NT2/D1 (cell line): ENCODE measurements at places on chromosomes 16 and 17.

DNA sequence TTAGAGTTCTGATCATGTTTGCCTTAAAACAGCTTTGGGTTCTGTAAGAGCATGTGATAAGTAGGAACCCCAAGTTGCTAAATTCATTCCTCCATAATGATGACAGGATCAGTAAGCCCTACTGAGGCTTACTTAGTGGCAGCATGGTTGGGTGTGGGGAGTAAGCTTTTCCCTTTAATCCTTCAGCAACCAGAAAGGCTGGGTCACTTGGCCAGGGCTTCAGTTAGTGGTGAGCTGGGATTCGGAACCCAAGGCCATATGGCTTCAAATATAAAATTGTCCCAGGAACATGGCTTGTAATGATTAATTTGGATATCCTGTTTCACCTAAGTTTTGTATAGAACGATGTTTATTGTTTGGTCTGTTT, 850 bp downstream of the GINS3 start:
- no peak for DNase-seq

DNA sequence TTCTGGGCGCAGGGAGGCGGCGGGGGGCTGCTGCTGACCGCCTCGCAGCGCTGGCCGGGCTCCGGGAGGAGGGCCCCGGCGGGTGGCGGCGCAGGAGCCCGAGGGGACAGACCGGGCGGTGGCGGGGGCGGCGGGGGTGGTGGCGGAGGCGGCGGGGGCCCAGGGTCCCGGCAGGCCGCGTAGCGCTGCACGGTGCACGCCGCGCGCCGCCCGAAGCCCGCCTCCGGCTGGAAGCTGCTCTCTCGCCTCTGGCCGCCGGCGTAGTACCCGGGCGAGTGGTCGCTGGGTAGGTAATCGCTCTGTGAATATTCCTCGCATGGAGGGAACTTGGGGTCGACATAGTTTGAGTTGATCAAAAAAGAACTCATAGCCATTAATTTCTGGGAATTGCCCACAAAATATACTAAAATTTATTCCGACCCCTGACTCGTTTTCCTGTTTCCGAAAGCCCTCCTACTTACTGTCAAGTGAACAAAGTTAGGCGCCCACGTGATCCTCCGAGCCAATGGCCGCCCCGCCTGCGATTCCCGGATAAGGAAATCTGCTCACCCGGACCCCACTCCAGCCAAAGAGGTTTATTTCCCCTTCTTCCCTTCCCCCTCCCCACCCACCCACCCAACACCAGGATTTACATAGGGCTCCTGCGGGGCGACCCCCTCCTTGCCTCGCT, at the start of gene HOXB4:
Gene HOXB4, minus strand, starts transcription at position 405 of the 670 bp plus-strand sequence. Its CDS starts 31 bp downstream, at position 374.
- no peak for DNase-seq

DNA sequence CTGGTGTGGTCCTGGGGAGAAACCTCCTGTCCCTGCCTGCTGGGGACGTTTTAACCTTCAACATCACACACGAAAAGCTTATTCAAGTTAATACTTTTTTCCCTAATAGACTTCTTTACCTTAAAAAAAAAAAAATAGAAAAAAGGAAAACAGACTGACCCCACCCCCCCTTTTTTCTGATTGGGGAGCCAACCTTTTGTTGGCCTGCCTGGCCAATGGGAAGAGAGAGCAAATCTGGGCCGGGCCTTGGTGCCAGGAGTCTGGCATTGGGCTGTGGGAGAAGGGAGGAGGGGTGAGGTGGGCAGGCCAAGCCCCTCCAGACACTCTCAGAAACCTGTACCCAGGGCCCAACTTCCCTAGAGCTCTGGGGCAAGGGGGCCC, 3.0 kb downstream of the CBX8 start:
- DNase-seq = no peak

DNA sequence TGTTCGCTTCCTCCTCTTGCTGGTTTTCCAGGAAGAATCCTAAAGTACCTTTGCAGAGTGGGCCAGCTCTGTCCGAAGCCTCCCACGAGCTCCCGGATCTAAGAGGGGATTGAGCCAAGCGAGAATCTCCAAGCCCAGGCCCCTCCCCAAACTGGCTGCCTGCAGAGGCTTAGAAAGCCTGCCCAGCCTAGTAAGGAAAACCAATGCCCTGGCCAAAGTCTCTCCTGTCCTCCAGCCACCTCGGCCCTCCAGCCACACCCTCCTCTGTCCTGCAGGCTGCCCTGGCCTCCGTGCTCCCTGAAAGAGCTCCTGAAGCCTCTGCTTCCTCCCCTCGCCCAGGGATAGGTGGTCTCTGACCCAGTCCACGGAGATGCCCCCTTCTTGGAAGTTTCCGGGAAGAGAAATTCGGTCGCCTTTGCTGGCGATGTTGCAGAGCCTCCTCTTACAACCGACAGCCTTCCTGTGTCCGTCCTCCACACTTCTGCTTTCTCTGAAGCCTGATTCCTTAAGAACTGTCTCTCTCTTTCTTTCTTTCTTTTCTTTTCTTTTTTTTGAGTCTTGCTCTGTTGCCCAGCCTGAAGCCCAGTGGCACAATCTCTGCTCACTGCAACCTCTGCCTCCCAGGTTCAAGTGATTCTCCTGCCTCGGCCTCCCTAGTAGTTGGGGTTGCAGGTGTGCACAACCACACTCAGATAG, 54.9 kb upstream of the TOB1 start:
- DNase-seq = no peak

GRCh38 chr16:50742576-50743200, 802 bp downstream of the CYLD start:
- no peak for DNase-seq

DNA sequence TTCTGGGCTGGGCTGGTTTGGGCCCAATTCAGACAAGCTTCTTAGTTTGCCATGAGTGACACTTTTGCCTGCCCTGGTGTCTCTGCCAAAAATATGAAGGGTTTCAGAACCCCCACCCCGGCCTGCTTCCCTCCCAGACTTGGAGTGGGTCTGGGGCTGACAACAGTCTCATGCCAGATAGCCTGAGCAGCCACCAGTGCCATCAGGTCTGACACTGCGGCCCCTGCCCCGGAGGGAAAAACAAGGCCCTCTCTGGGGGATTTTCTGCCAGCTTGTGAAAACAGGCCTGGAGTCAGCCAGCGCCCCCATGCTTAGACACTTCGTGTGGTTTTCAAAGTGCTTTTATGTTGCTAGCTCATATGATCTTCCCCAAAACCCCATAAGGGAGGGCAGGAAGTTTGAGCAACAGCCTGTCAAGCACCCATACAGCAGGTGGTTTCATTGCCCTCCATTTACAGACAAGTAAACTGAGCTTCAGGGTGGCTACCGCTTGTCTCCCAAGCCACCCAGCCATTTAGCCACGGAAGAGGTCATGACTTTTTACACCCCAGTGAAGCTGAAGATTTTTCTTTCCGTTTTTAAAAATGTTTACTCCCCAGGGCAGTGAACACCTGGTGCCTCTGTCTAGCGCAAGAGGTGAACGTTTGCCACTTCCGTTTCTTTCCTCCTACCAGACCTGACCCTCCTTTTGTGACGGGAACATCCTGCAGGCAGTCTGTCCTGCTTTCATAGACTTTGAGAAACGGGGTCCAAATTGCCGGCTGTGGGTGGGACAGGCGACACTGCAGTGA, 300.6 kb downstream of the SEC14L1 start:
- DNase-seq = no peak
